ENCODE measurements at places on chromosomes 2 and 18.

DNA sequence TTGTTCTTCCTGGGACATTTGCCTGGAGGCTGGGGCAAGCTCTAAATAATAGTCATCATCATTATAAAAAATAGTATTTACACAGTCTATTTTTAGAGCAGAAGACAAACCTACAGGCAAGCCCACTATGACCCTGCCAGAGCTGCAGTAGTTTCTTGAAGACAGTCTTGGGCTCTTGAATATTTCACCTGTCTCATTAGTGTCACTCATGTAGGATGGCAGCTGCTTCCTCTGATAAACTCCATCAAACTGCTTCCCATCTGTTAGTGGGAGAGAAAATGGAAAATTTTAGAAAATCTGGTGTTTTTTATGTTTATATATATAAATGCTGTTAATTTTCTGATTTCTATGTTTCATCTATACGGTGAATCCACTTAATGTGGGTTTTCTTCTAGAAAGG lies 8.5 kb upstream of the CYRIA start:
- DNase-seq: no peak

GRCh38 chr2:213285404-213285803 lies 1.1 kb downstream of the SPAG16 start:
- DNase-seq: no peak

GRCh38 chr2:237141571-237142051 lies 55.9 kb downstream of the COPS8 start:
- DNase-seq: no peak

DNA sequence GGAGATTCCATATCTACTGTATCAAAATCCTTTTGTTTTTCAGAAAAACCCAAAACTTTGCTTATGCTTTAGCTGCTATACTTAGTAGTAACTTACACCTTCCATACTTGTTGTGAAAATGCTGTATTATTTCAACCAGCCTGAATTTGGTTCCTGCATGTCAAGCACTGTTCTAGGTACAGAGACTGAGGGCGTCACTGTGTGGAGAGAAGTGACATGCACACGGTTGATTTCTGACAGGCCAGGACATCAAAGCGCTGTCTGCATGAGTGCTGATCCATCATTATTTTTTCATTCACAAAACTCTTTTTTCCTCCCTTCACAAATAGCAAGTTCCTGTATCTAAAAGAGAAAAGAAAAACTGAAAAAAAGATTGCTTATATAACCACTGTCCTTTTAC lies 31.6 kb downstream of the TRAPPC12 start:
- no peak for DNase-seq

DNA sequence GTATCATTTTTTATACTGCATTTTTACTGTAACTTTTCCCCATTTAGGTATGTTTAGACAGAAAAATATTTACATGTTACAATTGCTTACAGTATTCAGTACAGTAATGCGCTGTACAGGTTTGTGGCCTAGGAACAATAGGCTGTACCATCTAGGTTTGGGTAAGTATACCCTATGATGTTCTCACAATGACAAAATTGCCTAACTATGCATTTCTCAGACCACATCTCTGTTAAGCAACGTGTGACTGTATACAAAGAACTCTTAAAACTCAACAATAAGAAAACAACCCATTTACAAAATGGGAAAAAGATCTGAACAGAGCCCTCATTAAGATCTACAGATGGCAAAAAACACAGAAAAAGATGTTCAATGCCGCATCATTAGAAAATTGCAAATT lies 29.4 kb downstream of the FAM210A start:
- DNase-seq: no peak

DNA sequence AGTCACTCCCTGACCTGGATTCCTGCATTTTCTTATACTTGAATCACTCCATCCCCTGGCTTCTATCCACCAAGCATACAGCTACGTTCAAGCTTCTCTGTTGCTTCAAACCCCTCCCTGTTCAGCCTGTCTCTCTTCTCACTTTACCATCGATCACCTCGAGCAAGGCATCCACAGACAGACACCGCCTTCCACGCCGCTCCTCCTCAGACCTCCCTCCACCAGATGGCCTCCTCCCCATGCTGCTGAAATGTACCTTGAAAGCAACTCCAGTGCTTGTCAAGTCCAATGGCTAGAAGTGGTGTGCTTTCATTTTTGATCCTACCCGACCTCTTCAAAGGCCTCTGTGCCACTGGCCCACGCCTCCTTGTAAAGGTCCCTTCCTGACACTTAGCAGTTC lies 131.3 kb upstream of the ACAA2 start:
- DNase-seq: no peak

DNA sequence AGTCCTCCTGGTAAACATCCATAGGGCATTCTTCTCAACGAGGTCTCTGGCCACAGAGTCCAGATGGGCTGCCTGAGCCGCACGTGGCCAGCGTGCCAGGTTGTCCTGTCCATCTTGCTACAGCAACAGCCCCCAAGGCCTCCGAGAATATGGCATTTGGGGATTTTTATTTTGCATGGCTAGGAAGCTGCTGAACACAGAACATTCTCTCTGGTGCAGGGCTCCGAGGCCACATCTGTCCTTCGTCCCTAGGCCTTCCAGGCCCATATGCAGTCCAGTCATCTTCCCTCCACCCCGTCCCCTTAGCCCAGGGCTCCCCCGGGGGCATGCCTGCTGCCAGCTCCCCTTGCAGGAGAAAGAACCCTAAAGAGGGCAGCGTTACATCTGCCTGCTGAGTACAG lies 2.3 kb downstream of the HDAC4 start:
- DNase-seq: no peak

- DNase-seq: no peak
These were observed 43.9 kb downstream of the FOSL2 start for GRCh38 chr2:28436525-28437051.

GRCh38 chr2:66872081-66872985 lies 437.4 kb downstream of the MEIS1 start:
- no peak for DNase-seq

- DNase-seq: no peak
These were observed 26.0 kb upstream of the C1QL2 start for GRCh38 chr2:119184512-119184911.

- DNase-seq: no peak
These were observed 191.8 kb upstream of the GLI2 start for GRCh38 chr2:120543899-120544298.

DNA sequence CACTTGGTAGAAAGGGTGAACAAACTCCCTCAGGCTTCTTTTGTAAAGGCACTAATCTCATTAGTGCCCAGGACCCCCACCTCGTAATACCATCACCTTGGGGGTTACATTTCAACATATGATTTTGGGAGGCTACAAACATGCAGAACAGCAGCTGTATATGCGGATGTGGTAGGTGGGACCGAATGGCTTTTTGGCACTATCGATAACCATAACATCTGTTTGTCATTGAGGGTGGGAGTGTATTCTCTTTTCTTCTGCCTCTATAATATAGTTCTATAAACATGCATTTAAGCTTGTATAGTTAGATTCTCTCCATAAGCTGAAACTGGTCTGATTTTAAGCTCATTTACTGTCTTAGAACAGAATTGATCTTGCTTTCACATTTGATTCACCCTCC lies 239.1 kb upstream of the BOD1L2 start:
- DNase-seq: no peak

GRCh38 chr2:44360749-44361329 lies 455 bp downstream of the PREPL start:
- DNase-seq: peak; percentile 40

DNA sequence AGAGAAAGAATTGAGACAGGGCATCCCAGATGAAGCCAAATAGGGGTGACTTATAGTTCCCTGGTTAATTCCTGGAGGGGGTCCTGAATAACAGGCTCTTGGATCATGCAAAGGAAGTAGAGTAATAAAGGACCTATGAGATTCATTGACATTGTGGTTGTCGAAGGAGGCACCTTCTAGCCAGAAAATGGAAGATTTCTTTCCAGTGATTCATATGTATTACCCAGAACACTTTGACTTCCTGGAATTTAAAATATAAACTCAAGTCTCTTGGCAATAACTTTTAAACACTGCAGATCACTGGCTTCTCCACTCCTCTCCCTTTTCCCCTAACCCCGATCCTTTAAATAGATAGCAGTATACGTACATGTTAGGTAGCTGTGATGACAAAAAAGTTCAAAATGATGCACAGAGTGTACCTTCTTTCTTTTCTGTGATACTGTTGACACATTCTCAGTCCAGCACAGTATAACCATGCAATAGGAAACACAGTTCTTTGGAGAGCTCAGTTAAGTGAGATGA lies 211.8 kb downstream of the LTBP1 start:
- DNase-seq: no peak

DNA sequence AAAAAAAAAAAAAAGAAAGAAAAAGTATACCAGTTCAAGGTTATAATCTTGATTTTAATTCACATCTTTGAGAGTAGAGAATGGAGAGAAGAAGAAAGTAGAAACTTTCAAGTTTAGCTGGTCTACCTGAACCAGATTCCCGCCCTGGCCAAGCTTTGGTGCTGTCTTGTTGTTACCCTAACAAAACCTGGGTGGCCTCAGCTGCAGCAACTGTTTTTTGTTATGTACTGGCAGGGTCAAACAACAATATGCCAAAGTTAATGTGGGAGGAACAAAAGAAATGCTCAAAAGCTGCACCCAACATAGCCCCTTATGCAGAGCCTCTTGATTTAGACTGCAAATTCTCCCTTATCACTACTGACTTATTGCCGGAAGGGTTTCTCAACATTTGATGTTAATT lies 165.3 kb upstream of the TFPI start:
- no peak for DNase-seq

DNA sequence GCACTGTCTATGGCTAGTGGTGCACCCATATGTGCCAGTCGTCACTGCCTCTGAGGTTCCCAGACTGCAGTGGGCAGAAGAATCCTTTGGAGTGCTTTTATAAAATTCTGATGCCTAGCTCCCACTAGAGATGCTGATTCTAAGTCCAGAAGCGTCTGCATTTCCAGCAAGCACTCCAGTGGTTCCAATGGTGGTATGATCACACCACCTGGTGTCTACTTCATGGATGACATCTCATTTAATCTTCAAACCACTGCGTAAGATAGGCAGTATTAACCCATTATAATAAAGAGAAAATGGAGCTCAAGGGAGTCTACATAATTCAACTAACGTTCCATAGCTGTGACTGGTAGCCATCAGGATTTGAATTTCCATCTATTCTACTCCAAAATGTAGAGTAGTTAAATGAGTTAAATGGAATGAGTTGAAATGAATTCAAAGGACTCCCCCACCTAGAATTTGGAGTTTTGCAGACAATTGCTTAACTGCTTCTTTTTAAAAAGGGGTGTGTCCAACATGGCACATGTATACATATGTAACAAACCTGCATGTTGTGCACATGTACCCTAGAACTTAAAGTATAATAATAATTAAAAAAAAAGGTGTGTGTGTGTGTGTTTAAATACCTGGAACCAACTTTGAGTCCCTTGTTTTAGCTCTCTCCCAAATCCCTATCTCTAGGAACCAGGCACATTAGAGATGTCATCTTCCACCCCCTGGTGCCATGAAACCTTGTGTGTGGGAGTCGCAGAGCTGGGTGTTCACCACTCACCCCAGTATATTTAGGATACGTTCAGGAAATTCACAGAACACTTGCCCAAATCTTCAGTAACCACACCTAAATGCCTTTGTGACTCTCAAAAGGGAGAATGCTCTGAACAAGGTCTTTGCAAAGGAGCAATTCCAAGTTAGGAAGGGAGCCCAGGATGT lies 14.1 kb downstream of the LAMA3 start:
- no peak for DNase-seq

- DNase-seq: peak; percentile 85
These were observed 57.6 kb downstream of the ATOH8 start for GRCh38 chr2:85811180-85812093.

- DNase-seq: no peak
These were observed 81.0 kb upstream of the RBMS1 start for GRCh38 chr2:160574468-160575140.

GRCh38 chr2:101630224-101630949 lies 67.1 kb upstream of the MAP4K4 start:
- no peak for DNase-seq

DNA sequence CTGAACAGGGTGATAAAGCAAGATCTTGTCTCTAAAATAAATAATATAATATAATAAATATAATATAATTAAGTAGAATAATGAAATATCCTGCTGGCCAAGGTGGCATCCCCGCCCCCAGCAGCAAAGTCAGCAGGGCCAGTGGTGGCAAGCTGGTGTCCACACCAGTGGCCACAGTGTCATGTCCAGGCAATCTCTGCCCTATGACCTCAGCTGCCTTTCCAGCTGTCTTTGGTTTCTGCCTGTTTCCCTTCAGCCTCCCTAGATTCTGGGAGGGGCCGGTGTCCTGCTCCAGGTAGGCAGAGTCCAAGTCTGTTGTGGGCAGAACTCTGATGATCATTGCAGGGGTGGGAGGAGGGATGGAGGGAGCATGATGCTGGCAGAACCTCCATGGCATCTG lies 16.2 kb upstream of the STEAP3 start:
- no peak for DNase-seq

GRCh38 chr2:163269374-163270021 lies 430.9 kb upstream of the KCNH7 start:
- no peak for DNase-seq

- DNase-seq: no peak
These were observed 219.5 kb downstream of the BCL2 start for GRCh38 chr18:63099848-63100629.

DNA sequence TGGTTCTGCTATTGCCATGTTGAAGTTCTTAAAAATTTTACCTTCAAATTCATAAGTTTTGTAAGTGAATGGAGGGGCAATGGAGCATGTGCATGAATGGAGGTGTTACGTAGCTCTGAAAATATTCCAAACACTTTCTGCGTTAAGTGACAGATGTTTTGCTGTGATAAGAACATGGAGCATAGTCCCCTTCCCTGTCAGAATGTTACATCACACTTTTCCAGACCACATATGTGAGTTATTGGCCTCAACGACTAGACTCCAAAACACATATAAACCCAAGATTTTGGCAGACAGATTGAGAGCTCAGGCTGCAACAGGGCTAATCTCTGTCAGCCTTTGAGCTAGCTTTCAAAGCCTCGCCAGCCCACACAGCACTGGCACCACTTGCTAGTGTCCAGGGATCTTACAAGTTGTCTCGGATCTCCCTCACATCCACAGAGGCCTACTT lies 27.2 kb upstream of the MFSD6 start:
- DNase-seq: no peak

GRCh38 chr2:56132138-56132537 lies 51.7 kb upstream of the CCDC85A start:
- DNase-seq: no peak

GRCh38 chr2:8491296-8492027 lies 190.4 kb upstream of the ID2 start:
- DNase-seq: no peak

DNA sequence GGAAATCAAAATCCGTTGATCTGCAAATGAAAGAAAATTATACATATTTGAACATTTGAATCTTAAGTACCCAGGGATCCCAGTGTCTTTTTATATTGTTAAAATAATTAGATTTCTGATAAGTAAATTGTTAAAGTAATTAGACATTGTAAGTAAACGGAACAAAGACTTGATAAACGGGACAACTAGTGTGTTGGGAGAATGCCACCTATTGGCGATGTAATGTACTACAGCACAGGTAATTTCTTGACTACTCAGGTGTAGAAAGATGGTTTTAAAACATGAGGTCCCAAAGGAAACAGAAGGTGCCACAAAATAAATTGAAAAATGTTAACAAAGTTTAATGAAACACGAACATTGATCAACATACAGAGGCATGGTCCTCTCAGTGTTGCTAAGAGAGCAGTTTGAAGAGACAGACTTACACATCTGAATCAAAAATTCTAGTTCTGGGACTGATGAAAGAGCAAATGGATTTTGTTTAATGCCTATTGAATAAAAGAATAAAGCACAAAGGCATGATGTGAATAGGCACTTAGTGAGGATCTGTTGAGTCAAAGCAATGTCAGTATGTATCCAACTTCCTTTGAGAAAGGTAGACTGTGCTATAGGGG lies 103.4 kb upstream of the RASGRP3 start:
- no peak for DNase-seq

GRCh38 chr2:219266886-219267285 lies 12.3 kb upstream of the DNAJB2 start:
- DNase-seq: no peak
